ENCODE measurements at places on chromosomes 12 and 14.

- DNase-seq: peak; percentile 42
Observed at GRCh38 chr12:63103494-63104131, 47.4 kb downstream of the AVPR1A start.

GRCh38 chr12:5000204-5000603 lies 43.5 kb upstream of the KCNA5 start:
- DNase-seq: no peak

DNA sequence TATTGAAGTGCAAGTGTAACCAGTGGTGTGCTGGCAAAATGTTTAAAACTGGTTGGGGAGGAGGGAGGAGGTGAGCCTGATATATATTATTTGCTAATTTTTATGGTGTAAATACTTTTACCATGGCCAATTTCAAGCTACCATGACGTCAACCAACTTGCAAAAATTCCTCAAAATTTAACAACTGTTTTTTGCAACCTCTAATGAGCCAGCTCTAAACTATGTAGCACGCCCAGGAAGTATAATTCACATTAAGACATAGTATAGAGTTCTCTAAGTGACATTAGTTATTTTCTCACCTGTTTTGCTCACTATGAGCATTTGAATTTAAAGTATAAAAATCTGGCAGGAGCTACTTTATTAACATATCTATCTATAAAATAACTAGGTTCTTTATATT lies 41.4 kb downstream of the ATL1 start:
- DNase-seq: no peak

GRCh38 chr12:89752341-89752740 lies 43.7 kb upstream of the ATP2B1 start:
- DNase-seq: peak; percentile 62

GRCh38 chr12:80701388-80701787 lies 6.0 kb upstream of the MYF6 start:
- no peak for DNase-seq

DNA sequence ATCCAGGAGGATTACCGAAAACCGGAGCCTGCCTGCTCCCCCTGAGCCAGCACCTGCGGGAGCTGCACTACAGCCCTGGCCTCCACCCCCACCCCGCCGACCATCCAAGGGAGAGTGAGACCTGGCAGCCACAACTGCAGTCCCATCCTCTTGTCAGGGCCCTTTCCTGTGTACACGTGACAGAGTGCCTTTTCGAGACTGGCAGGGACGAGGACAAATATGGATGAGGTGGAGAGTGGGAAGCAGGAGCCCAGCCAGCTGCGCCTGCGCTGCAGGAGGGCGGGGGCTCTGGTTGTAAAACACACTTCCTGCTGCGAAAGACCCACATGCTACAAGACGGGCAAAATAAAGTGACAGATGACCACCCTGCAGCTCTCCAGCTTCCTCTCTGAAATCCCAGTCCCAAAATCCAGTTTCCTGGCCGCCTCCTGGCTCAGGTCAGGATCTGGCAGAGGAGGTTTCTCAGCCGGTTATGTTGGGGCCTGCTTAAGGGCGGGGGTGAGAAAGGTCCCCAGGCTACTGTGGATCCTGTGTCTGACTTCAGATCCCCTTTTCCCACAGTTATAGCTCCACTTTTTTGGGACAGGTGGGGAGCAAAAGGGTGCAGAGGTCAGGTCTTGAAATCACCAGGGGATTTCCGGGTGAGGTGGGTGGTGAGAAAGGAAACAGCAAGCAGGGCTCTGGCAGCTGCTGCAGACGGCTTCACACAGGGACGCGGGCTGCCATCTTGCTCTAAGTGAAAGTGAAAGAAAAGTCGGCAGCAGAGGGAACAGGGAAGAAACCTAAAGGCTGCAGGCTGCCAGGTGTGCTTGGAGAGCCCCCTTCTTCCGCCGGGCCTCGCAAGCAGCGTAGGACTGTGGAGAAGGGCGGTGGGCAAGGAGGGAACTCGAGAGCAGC lies at the start of gene TAPBPL:
TAPBPL (plus strand) TSS at position 695 of the 897 bp plus-strand sequence. CDS start 207 bp downstream, outside the sequence.
- DNase-seq: peak; percentile 96

GRCh38 chr14:104706733-104707607 lies 17.1 kb upstream of the ADSS1 start:
- DNase-seq: no peak

DNA sequence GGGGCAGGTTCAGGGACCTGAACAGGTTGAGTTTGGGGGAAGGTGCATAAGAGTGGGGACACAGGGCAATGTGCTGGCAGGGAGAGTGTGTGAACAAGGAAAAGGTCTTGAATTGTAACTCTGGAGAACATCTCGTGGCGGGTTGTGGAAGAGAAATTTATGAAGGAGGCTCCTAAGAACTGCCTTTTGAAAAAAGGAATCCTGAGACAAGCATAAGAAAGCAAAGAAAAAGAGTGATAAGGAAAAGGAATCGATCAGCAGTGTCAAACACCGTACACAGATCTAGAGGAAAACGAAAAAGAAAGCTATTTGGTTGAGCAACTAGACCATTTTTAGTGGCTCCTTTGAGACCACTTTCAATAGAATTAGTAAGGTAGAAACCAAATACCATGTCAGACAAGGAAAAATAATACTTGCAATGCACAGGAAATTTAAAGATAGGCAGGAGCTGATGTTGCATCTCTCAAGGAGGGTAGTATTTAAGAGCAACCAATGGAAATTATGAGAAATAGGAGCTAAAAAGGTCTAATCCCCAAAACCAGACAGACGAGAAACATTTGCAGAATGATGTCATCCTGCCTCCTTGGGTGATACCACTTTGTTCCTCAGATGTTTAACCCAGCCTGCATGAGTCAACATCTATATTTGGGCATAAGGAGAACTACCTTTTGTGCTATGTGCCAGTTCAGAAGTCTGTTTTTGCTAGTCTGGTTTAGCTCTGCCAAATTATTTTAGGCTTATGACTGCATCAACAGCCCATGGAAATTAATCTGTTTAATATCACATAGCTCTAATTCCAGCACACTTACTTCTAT lies 64.5 kb upstream of the STK38L start:
- no peak for DNase-seq

Data from brain (organoid and tissue), 16 donors.